Naive thymus-derived CD8-positive, alpha-beta T cell (primary cell): ENCODE measurements at places on chromosomes 2 and 18.

- peaks cover 10% of the 10 kb centered on the region for H3K27me3 ChIP-seq
- H3K36me3 ChIP-seq: no peaks in the 10 kb centered on the region
- no peak for DNase-seq
- no peaks in the 10 kb centered on the region for H3K4me1 ChIP-seq
- H3K4me3 ChIP-seq: no peak overlapping the region
These were observed 113.6 kb downstream of the MEP1B start for GRCh38 chr18:32303400-32303799.

GRCh38 chr18:63887424-63887823 lies at the start of gene SERPINB2:
SERPINB2 (plus strand) TSS chr18:63887705; CDS start chr18:63891445, 3,740 bp downstream.
- peaks cover 9% of the 10 kb centered on the region for H3K27me3 ChIP-seq
- no peaks in the 10 kb centered on the region for H3K4me1 ChIP-seq
- no peak within 1 kb of the TSS for H3K27ac ChIP-seq

DNA sequence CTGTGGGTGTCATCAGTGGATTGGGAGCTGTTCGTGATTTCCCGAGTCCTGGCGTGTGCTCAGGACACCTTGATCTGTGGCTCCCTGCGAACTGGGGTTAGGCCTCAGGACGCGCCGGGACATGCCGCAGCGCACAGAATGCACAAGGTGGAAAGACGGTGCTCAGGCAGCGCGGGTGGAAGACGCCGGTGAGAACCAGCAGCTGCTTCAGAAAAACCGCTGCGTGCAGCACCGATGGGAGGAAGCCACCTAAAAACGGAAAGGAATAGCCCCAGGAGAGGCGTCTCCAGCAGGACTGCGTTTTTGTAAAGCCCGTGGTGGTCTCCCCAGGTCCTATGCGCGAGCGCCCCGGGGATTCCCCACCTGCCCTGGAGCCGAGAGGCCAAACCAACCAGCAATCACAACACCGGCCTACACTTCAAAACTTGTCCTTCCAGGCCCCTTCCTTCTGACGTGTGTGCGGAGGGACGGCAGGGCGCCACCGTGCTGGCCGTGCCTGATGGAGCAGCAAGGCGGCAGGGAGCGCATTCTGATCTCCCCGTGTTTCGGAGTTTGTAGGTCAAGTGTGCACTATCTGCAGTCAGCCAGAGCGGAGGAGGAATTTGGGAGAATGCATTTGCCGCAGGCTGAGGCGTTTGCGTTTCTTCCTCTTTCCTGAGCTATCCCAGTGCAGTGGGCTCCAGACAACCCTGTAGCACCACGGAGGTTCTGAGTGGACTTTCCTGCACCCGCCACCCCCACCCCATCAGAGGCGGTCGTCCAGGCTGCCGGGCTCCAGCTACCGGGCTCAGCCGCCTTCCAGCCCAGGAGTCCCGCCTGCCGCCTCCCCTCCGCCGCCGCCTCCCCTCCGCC lies 32.2 kb downstream of the RTP5 start:
- H3K27me3 ChIP-seq: no peaks in the 10 kb centered on the region
- H3K4me1 ChIP-seq: peaks cover 7% of the 10 kb centered on the region
- no peak overlapping the region for H3K27ac ChIP-seq
- H3K36me3 ChIP-seq: no peaks in the 10 kb centered on the region

GRCh38 chr2:166468124-166469024 lies 25.7 kb downstream of the SCN7A start:
- H3K4me3 ChIP-seq: no peak overlapping the region
- no peaks in the 10 kb centered on the region for H3K36me3 ChIP-seq

DNA sequence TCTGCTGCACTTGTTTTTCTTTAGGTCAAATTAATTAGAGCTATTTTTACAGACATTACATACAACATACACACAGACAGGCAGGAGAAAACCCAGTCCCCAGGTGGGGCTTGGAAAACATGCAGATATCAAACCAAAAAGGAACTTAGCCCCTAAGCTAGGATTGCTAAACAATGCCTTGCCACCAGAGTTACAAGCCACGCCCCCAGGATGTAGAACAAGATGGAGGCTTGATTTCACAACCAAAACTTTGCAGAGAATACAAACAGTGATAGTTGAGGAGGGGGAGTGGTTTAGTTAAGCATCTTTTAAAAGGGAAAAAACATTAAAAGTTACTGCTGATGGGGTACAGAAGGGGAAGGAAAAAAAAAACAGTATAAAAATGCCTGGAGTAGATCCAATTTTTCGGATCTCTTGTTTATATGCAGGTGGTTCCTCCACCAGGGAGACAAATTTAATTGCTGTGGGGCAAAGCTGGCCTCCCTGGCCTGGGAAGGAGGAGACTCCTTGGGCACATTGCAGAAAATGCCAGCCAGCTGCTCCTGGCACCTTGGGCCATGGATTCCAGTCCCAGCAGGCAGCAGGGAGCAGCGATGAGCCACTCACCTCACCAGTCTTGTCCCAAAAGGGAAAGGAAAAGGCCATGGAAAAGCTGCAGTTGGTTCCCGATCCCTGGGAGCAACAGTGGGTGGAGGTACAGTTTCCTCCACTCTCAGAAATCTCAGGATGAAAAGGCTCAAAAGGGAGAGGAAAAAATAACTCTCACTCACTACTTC lies 348.4 kb upstream of the REG3G start:
- no peak overlapping the region for H3K27ac ChIP-seq
- H3K36me3 ChIP-seq: no peaks in the 10 kb centered on the region
- H3K4me1 ChIP-seq: no peaks in the 10 kb centered on the region
- DNase-seq: no peak
- no peak overlapping the region for H3K4me3 ChIP-seq

- no peaks in the 10 kb centered on the region for H3K27me3 ChIP-seq
- peaks cover 31% of the 10 kb centered on the region for H3K4me1 ChIP-seq
These were observed 10.8 kb downstream of the SPAST start for GRCh38 chr2:32074134-32074506.

- no peak for DNase-seq
- peaks cover 10% of the 10 kb centered on the region for H3K27me3 ChIP-seq
- H3K27ac ChIP-seq: no peak overlapping the region
- no peaks in the 10 kb centered on the region for H3K4me1 ChIP-seq
- no peaks in the 10 kb centered on the region for H3K36me3 ChIP-seq
These were observed 8.3 kb downstream of the KCNE4 start for GRCh38 chr2:223060201-223060825.

DNA sequence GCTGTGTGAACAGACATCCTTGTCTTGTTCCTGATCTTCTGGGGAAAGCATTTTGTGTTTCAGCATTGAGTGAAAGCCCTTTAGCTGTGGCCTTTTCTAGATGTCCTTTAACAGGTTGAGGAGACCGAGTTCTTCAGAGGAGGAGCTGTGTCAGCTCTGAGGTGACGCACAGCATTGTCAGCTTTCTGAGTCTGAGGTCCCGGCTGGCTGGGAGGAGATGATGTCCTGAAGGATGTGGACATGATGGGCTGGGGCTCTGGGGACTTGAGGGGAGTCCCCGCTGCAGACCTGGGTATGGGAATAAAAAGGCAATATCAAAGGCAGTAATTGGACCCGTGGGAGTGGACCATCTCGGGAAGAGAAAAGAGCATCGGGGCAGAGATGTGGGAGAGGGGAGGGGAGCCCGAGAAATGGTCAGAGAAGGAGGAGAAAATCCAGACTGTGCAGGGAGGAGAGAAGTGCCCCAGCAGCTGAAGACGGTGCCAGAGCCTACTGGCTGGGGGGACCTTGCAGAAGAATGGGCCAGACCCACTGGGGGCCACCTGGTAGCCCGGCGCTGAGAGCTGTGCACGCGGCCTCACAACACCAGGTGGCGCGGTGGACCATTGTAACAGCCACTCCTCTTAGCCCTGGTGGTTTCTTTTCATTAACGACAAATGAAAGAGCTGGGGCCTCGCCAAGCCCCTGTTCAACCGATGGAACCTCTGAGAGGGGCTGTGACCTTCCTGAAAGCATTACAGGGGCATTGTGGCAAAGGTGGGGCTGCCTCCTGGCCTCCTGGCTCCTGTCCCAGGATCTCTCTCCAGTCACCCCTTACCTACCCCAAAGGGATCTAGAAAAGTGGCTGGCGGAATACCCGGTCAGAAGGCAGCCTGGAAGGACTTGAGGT lies 61.6 kb downstream of the ST3GAL5 start:
- no peaks in the 10 kb centered on the region for H3K27me3 ChIP-seq
- H3K4me1 ChIP-seq: peaks cover 8% of the 10 kb centered on the region
- peak overlapping the region; percentile 88 for H3K27ac ChIP-seq
- no peaks in the 10 kb centered on the region for H3K36me3 ChIP-seq
- DNase-seq: peak; percentile 79

GRCh38 chr2:153455403-153455802 lies 23.2 kb downstream of the RPRM start:
- no peak overlapping the region for H3K4me3 ChIP-seq
- no peaks in the 10 kb centered on the region for H3K36me3 ChIP-seq
- peaks cover 16% of the 10 kb centered on the region for H3K27me3 ChIP-seq
- no peak overlapping the region for H3K27ac ChIP-seq

DNA sequence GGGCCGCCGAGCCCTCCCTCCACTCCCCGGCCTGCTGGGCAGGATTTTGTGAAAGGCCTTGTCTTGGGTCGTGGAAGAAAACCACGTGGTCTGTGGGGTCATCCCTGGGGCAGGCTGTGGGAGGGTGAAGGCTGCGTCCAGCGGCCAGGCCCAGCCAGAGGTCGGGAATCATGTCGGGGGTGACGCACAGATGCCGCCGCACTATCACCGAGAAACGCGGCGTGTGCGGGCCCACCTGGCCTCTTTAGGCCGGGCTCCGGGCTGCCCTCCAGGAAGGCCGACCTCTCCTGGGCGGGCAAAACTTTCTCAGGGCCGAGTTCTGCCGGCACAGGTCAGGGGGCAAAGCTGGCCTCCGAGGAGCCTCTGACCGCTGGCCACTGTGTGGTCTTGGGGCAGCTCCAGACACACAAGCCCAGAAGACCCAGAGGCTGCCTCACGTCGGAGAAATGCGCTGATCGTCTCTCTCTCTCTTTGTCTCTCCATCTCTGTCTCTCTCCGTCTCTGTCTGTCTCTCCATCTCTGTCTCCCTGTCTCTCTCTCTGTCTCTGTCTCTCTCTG lies 28.4 kb downstream of the NFATC1 start:
- no peaks in the 10 kb centered on the region for H3K27me3 ChIP-seq
- H3K27ac ChIP-seq: peak overlapping the region; percentile 68
- no peak for DNase-seq
- no peak overlapping the region for H3K4me3 ChIP-seq
- peaks cover 48% of the 10 kb centered on the region for H3K36me3 ChIP-seq

- no peaks in the 10 kb centered on the region for H3K4me1 ChIP-seq
- H3K4me3 ChIP-seq: no peak overlapping the region
- H3K27ac ChIP-seq: no peak overlapping the region
- DNase-seq: no peak
- H3K27me3 ChIP-seq: no peaks in the 10 kb centered on the region
- peaks cover 4% of the 10 kb centered on the region for H3K36me3 ChIP-seq
These were observed 954.1 kb downstream of the DSC3 start for GRCh38 chr18:30088238-30089015.

DNA sequence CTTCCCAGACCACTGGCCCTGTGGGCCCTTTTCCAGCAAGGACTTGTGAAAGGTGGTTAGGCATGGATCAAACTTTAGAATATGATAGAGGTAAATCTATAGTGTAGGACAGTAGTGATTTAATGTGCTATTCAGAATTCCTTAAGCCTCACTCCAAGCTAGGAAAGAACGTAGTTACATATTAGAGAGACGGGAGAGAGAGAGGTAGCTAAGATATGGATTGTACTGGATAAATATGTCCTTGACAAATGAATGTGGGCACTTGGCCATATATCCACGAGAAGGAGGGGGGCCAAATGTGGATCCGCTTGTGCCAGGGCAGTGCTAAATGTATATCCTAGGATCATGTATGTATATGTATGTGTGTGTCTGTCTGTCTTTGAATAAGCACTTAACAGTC lies 6.5 kb downstream of the KCNJ3 start:
- no peaks in the 10 kb centered on the region for H3K36me3 ChIP-seq
- H3K27me3 ChIP-seq: no peaks in the 10 kb centered on the region
- H3K27ac ChIP-seq: no peak overlapping the region
- no peak for DNase-seq
- H3K4me1 ChIP-seq: no peaks in the 10 kb centered on the region

- H3K27ac ChIP-seq: no peak overlapping the region
- no peak for DNase-seq
- H3K4me1 ChIP-seq: peaks cover 23% of the 10 kb centered on the region
- peaks cover 37% of the 10 kb centered on the region for H3K27me3 ChIP-seq
- no peaks in the 10 kb centered on the region for H3K36me3 ChIP-seq
- H3K4me3 ChIP-seq: peak overlapping the region; percentile 79
These were observed 980 bp upstream of the SPTBN1 start for GRCh38 chr2:54455131-54455562.
